ENCODE measurements at places on chromosomes 2 and 18.

GRCh38 chr2:119156891-119157773, 1.4 kb downstream of the C1QL2 start:
- DNase-seq = no peak

GRCh38 chr2:121129692-121130091, 155.3 kb downstream of the TFCP2L1 start:
- DNase-seq = no peak

- DNase-seq = no peak
These were observed 17.3 kb downstream of the BOLA3 start for GRCh38 chr2:74130211-74130995.

GRCh38 chr2:28389399-28390240, 3.0 kb upstream of the FOSL2 start:
- DNase-seq = no peak

DNA sequence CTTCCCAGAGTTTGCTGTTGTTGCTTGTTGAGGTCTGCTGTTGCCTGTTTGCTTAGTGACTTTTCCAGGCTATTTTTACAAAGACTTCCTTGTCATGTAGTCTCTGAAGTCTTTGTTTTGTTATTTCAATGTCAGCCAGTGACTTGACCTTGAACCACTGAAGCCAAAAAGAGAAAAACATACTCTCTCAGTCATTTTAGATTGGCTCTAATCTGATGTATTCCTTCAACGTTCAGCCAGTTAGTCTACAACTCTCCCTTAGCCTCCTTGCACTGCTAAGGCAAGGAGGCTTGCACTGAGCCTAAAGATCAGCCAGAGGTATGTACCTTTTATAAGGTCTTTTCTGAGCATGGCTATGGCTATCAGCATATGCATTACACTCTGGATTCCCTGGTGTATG, 27.9 kb downstream of the KIAA1328 start:
- no peak for DNase-seq

DNA sequence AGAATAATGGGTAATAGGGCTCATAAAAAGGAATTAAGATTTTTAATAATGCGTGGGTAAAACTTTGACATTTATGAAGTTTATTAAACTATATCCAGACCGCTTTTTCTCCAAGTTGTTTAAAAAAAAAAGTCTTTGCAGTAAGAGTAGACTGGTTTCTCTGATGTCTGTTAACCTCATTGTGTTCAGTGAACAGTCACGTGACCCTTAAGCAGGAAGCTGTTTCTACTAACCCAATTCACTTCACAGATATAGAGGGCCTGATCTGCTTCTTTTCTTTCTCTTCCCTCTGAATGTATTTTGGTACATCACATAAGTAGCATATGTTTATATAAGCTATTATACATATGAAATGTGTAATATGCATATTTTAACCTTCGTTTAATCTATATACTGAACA, 1011.3 kb upstream of the CELF4 start:
- no peak for DNase-seq

DNA sequence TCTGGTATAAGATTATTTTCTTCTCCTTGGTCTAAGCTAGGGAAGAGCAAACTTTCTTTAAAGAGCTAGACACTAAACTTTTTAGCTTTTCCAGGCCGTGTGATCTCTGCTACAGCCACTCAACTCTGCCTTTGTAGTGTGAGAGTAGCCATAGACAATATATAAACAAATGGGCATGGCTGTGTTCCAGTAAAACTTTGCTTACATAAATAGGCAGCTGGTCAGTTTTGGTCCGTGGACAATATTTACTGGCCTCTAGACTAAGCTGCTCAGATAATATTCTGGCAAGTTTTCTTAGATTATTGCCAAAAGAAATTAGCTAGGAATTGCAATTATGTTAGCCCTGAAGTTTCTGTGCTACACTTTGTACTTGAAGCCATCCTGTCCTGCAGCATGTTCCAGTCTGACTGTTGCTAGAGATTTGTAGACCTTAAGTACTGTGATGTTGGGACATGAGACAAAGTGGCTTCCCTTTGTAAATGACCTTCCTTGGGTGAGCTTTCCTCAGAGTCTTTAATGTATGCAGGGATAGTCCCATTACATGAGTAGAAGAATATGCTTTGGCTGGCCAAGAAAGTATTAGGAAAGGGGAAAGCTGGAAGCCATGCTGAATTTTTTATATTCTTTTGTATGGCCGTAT, 126.9 kb downstream of the SOX11 start:
- no peak for DNase-seq

DNA sequence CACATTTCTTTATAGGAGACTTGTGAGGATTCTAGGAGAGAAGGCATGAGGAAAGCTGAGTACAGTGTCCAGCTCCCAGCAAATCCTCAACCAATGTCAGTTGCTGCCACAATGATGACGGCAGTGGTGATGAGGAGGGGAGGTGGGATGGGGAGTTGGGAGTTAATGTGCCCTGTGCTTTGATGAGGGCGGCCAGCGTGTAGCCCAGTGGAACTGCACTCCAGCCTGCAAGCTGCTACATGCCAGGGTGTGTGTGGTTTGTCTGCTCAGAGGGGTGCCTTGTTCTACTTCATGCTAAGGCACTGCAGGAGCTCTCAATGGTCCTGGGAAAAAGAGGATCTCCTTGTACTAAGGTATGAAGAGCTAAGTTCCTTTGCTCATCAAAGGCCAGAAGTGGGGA, 96.1 kb downstream of the MSH2 start:
- no peak for DNase-seq

DNA sequence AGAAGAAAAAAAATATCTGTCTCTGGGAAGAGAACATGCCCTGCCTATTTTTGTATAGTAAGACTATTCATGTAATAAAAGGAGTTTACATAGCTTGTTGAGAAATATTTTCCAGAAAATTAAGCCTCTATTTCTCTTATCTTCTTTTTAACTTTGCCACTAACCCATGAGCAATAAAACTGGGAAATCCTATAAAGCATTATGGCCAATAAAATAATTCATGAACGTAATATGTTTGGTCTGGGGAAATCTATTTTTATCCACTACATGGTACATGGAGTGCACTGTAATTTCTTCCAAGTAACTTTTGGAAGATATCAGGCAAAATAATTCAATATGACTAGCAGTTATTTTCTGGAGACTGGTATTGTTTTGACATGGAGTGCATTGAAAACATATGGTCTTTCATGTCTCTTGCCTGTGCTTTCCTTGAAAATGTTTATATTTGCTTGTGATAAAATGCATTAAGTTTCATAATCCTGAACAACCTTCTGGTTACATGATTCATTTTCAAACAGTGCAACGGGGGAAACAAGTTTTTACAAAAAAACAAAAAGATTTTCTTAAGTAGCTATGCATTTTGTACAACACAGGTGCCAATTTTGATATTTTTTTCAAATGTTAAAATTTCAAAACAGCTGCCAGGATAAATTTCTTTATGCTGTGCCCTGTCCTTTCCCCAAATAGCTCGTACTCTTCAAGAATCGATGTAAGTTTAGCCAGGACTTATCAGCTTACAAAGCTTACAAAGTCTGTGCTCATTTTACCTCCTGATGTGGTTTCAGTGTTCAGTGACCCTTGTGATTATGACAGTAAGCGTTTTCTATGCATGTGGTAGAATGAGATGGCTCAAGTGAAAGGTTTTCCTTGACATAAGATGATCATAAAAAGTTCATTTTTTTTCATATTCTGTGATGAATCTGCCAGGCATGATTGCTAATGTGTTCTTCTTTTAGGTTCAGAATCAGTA, 194.5 kb downstream of the UBE2E3 start:
- DNase-seq = no peak

- no peak for DNase-seq
These were observed 639.8 kb upstream of the ZEB2 start for GRCh38 chr2:145159676-145160075.

- no peak for DNase-seq
These were observed 77.3 kb upstream of the ATG16L1 start for GRCh38 chr2:233174137-233174536.

- no peak for DNase-seq
These were observed 237.8 kb downstream of the DCC start for GRCh38 chr18:52577795-52578194.

GRCh38 chr2:182038576-182038975, 52.9 kb downstream of the PPP1R1C start:
- no peak for DNase-seq

DNA sequence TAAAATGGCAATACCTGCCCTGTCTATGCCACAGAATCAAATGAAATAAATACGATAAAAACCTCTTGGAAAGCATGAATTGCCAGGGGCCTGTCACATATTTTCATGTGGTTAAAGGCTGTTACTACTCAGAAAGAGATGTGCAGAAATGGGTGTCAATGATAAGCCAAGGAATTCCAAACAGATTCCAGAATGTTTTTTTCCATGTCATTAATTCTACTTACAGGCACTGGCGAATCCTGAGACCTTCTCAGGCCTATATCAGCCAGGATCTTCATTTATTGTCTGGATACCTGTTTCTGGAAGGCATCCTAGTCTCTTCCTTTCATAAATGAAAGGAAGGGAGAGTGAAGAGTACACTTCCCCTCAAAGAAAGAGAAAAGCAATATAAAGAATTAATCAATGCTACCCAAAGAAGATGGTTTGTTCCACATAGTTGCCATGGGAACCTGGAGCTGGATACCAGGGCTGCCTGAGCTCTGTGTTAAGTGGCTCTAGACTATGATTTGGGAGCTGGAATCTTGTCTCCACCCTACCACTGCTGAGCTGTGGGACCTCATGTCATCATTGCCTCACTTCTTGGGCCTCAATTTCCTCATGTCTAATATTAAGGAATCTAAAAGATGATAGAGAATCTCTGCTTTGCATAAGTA, 335.1 kb upstream of the SKOR2 start:
- no peak for DNase-seq

DNA sequence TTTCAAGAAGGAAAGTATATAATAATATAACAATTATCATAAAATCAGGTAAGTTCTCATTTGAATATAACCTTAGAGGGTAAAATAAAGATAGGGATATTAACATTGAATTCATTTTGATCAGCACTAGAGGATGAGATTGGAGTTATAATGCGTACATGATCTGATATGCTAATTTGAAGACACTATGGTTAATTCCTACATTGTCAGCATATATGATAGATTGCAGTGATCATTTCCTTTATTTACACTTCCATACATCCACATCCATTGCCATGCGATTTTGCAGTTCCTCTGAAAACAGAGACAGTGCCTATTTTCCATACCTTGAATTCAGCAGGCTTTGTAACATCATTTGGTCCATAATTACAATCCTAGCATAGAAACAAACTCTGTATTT, 519.2 kb downstream of the CCDC85A start:
- no peak for DNase-seq

- no peak for DNase-seq
These were observed 236.9 kb downstream of the BCL11A start for GRCh38 chr2:60316381-60317033.

DNA sequence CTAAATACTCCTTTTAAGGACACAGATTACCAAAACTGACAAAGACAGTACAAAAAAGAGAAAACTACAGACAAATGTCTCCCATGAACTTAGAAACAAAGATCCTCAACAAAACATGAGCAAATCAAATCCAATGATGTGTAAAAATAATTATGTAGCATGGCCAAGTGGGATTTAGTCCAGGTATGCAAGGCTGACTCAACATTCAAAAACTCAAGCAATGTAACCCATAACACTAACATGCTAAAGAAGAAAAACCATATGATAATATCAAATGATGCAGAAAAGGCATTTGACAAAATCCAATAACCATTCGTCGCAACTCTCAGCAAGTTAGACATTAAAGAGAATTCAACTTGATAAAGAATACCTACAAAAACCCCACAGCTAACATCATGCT, 239.0 kb upstream of the KLHL29 start:
- DNase-seq = no peak

- DNase-seq = no peak
These were observed 52.6 kb downstream of the MRPL35 start for GRCh38 chr2:86251840-86252266.

- no peak for DNase-seq
These were observed 40.8 kb upstream of the PTMA start for GRCh38 chr2:231667496-231667895.

GRCh38 chr2:16386431-16386830, 279.2 kb downstream of the CYRIA start:
- no peak for DNase-seq

DNA sequence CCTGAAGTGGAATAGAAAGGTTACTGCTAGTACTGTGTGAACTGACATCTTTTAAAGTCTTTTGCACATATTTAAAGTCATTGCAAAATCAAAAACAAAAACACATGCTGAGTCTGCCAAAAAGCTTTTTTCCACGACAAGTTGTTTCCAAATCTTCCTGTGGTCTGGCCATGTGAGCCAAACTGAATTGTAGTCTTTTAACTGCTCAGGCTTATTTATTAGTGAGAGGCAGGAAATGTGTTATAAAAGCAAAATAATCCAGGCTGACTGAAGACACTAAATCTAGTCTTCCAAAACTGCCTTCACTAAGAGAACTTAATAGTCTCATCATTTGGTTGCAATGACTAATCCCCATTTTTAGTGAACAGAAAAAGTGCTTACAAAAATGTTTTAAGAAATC, 2.3 kb downstream of the KRCC1 start:
- DNase-seq = no peak

DNA sequence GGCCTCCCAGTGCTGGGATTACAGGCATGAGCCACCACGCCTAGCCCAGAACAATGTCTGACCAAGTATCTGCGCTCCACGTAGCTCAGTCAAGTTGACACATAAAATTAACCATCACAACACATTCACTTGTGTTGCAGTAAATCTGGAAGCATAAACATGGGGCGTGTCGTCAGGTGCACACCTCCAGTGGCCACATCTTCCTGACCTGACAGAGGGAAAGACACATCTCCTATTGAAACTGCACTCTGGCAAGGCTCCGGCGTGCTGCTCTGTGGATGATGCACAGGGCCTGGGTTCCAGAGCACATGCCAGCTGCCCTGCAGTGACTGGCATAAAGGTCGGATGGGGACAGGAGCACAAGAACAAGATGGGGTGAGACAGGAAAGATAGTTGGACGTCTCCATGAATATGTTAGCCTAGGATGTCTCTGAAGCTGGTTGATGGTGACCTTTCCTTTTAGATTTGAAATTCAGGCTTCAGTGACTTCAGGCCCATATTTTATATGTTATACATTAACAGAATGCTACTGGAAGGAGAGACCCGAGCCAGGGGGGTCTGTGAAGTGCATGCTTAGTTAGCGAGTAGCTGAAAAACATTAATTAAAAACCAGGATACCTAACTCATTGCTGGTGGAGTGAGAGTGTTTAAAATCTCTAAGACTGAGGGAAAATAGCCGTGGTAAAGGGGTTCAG, 10.9 kb downstream of the IMPA2 start:
- DNase-seq = no peak

DNA sequence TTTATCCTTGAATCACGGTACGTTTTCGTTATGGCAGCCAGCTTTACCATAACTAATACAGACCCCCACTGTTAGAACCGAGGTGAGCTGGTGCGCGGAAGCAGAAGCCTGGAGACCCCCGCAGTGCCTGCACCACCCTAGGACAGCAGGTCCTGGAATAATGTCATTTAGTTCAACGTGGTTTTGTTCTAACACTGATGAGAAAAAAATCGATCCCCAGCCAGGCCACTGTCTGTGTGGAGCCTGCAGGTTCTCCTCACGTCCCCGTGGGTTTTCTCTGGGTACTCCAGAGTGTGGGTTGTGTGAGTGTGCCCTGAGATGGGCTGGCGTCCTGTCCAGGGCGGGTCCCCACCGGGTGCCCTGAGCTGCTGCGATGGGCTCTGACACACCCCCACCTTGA, 69.9 kb upstream of the ST3GAL5 start:
- DNase-seq = no peak

- DNase-seq = no peak
These were observed 43.0 kb upstream of the EHBP1 start for GRCh38 chr2:62662554-62662953.

- no peak for DNase-seq
These were observed 300.9 kb downstream of the PHLPP1 start for GRCh38 chr18:63016270-63016669.
